ENCODE measurements at places on chromosomes 2 and 18.
A peak's percentile ranks its signal among the peaks of the same experiment; 100 is the strongest.

- DNase-seq: no peak
Measured at GRCh38 chr2:217950401-217950871, 52.4 kb downstream of the TNS1 start.

- DNase-seq: no peak
Measured at GRCh38 chr18:42480441-42480840, 525.4 kb downstream of the PIK3C3 start.

DNA sequence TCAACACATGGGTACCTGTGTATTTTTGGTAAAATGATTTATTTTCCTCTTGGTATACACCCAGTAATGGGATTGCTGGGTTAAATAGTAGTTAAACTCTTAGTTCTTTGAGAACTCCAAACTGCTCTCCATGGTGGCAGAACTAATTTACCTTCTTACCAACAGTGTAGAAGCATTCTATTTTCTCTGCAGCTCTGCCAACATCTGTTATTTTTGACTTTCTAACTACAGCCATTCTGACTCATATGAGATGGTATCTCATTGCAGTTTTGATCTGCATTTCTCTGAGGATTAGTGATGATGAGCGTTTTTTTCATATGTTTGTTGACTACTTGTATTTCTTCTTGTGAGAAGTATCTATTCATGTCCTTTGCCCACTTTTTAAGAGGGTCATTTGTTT is 180.6 kb downstream of the FSIP2 start:
- DNase-seq: no peak

DNA sequence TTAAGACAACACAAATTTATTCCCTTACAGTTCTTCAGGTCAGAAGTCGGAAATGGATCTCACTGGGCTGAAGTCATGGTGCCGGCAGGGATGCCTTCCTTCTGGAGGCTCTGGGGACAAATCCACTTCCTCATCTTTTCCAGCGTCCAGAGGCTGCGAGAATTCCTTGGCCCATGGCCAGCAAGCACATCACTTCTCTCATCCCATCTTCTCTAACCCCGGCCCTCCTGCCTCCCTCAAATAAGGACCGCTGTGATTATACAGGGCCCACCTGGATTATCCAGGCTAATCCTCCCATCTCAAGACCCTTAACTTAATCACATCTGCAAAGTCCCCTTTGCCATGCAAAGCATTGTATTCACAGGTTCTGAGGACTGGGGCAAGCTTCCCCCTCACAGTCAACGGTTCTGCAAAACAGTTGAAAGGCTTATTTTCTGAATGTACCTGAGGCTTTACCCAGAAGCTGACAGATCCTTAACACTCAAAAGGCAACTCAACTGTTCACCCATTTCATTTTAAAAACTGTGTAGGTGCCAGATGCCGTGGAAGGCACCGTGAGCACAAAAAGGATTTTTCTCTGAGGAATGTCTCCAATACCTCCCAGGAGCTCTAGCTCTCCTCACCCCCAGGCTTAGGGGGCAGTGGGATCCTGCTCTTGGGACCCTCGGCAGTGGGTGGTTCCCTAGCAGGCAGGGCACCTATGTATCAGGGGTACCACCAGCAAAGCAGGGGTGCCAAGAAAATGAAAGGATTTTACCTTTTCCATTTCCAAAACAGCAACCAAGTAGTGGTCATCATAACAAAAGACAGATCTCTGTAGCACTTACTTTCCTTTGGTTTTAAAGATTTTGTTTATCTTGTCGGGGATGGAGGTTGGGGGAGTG is 84.0 kb downstream of the KCTD1 start:
- no peak for DNase-seq

DNA sequence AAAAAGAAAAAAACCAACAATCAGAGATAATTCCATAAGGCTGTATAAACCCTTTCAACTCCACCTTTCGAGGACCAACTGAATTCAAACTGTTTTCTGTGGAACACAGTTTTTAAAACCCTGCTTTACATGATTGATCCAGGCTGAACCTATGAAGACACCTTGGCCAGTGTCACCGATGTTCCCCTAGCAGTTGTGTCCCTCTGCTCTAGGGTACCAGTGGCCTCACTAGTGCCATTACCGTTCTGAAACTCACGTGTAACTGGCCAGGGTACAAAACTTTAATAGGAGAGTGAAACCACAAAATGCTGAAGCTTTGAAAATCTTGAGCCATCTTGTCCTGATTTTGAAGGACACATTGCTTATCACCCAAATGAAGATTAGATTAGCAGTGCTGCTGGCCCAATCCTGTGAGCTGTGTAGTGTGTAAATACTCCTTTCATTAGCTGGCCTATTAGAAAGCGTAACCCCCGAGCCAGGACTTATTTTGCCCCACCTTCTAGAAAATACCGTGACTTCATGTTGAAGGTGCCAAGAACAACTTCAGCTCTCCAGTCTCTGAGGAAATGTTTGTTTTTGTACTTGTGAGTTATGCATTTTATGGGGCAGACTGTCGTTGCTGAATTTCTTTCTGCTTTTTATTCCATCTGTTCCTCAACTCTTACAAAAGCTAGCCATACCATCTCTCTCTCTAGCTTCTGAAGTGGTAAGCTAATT is 147.8 kb upstream of the MAP3K20 start:
- DNase-seq: no peak

DNA sequence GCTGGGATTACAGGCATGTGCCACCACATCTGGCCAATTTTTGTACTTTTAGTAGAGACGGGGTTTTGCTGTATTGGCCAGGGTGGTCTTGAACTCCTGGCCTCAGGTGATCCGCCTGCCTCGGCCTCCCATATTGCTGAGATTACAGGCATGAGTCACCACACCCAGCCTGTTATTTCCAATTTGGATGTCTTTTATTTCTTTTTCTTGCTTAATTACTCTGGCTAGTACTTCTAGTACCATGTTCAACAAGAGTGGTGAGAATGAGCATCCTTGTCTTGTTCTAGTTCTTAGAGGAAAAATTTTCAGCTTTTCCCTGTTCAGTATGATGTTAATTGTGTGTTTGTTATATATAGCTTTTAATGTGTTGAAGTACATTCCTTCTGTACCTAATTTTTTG is 23.4 kb downstream of the CCDC138 start:
- DNase-seq: no peak

- DNase-seq: no peak
Measured at GRCh38 chr18:12968115-12968514, 20.3 kb downstream of the SEH1L start.

DNA sequence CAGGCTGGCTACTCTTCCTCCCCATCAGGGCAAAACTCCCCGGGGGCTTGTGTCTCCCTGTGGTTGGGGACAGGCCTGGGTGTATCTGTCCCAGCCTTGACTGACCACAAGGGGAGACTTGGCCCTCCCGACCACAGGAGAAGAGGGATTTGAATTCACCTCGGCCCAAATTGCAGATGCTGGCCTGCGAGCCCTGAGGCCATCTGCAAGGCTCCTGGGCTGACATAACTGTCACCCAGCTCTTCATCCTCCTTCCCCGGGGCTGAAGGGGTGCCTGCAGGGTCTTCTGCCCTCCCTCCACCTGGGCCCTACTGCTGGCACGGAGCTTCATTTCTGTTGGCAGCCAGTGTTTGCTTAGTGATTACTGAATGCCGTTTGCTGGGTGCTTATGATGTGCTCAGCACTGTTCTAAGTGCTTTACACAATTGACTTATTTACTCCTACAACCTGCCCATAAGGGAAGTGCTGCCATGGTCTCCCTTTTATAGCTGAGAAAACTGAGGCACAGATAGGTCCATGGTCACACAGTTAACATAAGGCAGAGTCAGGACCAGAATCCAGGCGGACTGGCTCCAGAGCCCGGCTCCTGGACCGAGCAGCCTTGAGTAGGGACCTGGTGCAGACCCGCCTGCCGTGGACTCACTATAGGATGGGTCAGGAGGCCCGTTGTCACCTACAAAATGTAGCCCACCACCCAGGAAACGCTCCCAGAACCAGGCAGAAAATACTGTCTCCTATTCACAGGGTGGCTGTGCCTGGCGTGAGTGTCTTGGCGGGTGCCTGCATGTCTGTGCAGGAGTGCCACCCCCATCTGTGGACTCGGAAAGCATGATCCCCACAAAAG is 18.9 kb downstream of the STEAP3 start:
- DNase-seq: no peak

- DNase-seq: peak; percentile 60
Measured at GRCh38 chr2:10317646-10318045, 14.9 kb downstream of the HPCAL1 start.
